LHCN-M2 (cell line): ENCODE measurements at places on chromosomes 4 and X.

DNA sequence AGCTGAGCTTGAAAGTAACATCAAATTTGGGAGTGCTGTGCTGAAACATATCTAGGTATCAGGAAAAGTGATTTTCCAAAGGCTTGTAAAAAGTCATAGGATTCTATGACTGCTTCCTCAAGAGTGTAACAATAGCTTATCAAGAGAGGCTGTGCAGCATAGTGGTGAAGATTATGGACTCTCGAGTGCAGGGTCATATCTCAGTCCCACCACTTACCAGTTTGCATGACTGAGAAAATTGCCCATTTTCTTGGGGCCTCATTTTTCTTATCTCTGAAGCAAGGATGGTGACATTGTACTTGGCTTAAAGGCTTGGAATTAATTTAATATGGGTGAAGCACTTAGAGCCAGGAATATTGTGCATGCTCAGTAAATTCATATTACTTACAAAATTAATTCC lies 57.2 kb downstream of the AFF1 start:
- DNase-seq = no peak

GRCh38 chrX:42772874-42773273 lies 5.1 kb downstream of the PPP1R2C start:
- DNase-seq = no peak

GRCh38 chrX:115639334-115639880 lies 78.4 kb downstream of the PLS3 start:
- DNase-seq = no peak

GRCh38 chr4:85414972-85415371 lies 60.0 kb upstream of the ARHGAP24 start:
- no peak for DNase-seq

DNA sequence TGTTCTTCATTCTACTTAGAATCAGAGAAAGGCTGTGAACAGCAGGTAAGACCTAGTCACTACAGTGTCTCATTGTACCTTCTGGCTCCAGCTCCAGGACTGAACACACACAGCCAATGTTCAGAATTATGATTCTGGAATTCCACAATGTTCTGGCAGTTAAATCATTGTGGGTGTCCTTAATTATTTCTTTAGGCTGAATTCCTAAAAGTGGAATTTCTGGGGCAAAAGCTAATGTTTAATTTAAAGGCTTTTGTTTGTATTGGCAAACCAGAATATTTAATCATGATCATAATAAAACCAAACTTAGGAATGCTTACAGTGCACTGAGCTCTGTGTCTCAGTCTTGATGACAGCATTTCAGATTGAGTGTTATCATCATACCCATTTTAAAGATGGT lies 67.0 kb upstream of the FAT1 start:
- DNase-seq = no peak

DNA sequence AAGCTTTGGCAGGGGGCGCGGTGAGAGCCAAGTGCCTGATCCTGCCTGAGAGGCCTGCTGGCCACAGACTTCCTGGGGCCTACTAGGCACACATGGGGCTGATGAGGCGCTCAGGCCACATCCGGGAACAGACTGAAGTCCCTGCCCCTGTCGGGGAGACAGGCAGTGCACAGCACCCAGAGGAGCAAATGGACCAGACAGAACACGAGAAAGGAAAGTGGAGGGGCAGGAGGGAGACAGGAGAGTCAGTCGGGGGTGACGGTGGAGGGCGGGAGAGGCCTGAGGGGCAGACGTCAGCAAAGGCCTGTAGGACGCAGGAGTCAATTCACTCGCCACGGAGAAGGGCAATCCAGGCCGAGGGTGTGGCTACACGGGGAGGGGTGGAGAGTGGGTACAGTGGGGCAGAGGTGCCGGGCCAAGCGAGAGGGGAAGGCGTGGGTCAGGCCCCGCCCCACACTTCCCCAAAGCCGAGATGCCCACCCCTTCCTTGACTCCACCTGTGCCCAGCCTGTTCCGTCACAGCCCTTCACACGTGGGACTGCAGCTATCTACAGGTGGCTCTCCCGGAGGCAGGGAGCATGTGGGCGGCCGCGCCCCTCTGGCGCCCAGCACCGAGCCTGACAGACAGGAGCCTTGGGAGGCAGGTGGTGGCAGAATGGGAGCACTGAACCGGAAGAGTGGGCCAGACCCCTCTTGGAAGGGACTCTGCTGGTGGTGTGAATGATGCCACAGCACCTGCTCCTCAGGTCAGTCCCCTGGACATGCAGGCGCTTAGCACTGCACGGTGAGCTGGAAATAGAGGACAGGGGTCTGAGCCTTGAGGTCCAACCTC lies 20.5 kb downstream of the NOP14 start:
- DNase-seq = no peak

DNA sequence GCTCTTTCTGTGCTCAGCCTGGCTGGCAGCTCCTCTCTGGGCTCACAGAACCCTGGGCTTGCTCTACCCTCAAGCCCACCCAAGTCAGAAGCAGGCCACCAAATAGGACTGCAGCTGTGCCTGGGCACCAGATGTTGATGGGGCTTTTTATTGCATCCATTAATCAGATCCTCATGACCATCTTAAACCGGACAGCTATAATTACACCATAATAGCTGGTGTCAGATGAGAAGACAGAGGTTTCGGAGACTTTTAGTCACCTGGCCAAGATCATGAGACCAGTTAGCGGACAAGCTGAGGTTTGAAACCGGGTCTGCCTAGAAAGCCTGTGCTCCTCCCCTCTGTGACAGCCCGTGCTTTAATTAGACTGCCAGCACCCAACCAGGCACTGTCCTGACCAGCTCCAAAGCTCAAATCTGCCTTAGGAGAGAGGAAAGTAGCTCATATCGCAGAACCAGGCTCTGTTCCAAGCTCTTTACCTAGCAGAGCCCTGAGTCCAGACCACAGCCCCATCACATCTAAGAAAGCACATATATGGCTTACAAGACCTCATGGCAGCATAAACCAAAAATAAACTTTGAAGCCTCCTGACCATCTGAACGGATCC lies 88.9 kb downstream of the JAKMIP1 start:
- no peak for DNase-seq
